CD4-positive, alpha-beta T cell treated with Interleukin-6 at 100 ng/mL for 8 hours (primary cell): ENCODE measurements at places on chromosomes 6 and 20.

DNA sequence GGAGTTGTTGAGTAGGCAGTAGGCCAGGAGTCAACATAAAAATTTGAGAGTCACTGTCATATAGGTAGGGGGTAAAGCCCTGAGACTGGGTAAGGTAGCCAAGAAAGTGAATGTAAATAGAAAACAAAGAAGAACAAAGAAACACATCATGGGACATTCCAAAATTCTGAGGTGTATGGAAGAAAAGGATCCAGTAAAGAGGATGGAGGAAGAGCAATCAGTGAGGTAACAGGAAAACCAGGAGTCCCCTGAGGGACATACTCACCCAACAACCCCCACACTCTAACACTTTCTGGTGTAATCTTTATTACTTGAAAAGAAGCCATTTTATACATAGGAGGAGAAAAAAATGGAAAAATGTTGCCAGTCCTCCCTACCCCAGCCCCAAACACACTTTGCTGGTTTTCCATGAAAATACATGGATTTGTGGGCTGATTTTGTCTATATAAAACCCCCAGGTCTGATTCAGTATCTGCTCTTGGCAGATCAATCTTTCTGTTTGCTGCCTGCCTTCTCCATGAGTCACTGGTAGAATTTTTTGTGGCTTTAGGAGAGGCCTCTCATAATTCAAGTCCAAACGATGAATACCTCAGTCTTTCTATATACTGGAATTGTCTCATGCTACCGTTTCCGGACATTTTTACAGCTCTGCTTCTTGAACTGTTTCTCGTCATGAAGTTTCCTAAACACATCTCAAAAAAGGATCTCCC is 271.4 kb upstream of the MAN1A1 start:
- DNase-seq, result no peak

- DNase-seq, result no peak
Observed at GRCh38 chr20:49496043-49496442, 13.6 kb upstream of the KCNB1 start.

DNA sequence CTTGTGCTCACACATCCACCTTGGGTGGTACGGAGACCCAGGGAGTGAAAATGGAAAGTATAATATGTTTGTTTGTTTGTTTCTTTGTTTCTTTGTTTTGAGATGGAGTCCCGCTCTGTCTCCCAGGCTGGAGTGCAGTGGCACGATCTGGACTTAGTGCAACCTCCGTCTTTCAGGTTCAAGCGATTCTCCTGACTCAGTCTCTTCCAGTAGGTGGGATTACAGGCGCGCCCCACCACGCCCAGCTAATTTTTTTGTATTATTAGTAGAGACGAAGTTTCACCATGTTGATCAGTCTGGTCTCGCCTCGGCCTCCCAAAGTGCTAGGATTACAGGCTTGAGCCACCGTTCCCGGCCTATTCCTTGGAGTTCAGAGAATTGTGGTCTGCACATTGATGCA is 115.4 kb downstream of the TRIM27 start:
- DNase-seq, result no peak

- DNase-seq, result no peak
Observed at GRCh38 chr6:11956781-11957180, 55.3 kb upstream of the HIVEP1 start.

DNA sequence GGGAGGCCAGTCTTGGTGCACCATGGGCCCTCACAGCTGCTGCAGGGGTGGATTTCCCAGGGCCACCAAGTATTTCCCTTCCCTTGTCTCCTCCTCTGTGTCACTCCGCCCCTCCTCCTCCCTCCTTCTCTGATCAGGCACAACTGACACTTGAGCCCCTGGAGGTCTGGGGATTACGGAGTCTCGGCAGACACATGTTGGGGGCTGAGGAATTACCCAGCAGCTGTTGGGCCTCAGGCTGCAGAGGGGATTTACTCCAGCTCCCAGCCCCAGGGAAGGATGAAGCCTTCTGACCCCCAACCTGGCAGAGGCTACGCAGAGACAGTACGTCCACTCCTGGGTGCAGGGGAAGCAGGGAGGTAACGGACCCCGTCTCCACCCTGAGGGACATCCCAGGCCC is 420.5 kb upstream of the SULF2 start:
- no peak for DNase-seq

DNA sequence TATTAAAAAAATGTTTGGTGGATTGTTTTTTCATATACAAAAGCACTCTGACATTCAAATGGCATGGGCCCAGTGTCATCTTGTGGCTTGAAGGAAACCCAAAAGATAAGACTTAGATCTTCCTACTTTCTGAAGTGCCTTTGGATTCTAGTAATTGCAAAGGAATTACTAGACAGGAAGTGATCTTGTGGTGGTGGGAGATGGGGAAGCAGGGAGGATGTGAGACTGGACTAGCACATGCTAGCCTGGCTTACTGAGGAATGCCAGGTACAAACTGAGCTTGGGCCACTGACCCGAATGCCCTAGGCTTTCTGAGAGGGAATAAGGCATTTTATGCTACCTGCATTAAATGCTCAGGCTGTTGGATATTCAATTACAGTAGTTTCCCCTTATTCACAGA is 59.0 kb downstream of the AFG1L start:
- DNase-seq, result no peak

DNA sequence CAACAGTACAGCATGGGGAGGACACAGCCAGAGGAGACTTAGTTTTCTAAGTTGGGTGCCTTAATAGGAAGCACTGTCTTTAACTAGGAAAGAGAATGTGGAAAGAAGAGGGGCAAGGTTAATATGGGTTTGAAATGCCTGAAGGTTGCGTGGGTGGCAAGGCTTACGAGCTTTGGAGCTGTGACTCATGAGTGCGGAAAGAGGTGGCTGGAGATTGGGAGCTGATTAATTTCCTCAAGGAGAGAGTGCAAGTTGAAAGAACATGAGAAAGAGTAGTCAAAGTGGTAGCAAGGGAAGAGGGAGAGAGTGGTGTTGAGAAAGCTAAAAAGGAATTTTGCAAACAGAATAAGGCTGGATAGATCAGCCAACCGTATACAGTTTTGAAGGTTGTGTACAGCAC is 315.1 kb upstream of the PRND start:
- no peak for DNase-seq

GRCh38 chr6:141965016-141965545 is 167.6 kb upstream of the GJE1 start:
- DNase-seq, result no peak

DNA sequence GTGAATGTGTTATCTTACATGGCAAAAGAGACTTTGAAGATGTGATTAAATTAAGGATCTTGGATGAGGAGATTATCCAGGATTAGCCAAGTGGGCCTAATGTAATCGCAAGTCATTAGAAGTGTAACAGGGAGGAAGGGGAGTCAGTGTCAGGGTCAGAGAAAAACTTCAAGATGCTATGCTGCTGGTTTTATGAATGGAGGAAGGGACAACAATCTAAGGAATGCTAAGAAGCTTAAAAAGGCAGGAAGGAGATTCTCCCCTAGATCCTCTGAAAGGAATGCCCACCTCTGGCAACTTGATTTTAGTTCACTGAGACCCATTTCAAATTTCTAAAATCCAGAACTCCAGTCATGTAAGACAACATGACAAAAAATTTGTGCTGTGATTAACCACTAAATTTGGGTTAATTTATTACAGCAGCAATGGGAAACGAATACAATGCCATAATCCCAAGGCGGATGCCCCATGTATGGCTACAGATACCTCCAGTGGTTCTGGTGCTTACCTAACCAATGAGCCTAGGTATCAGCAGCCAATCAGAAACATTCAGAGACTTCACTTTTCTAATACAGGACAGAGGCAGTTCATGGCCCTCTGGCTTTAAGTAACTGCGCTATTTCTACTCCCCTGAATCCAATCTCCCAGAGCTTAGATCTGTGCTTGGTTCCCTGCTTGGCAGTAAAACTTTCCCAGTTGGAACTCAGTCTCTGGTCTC is 3.6 kb upstream of the TAAR8 start:
- no peak for DNase-seq

DNA sequence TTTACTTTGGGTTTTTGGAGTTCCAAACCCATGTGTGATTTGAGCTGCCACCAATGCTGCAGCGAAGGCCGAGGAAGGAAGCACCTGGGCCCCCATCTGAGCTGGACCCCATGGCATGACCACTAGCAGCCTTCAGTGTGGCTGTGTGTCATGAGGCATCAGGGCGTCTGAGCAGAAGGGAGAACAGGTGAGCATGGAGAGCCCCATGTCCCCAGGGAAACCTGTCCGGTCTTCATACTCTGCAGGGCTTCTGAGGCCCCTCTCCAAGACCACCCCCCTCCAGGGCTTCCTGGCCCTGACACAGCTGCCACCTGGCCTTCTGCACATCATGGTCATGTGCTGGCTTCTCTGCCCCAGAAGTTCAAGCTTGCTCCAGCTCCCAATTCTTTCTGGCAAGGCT is 169.1 kb upstream of the CST7 start:
- DNase-seq, result no peak

- no peak for DNase-seq
Observed at GRCh38 chr20:53786071-53786444, 192.4 kb upstream of the ZNF217 start.

DNA sequence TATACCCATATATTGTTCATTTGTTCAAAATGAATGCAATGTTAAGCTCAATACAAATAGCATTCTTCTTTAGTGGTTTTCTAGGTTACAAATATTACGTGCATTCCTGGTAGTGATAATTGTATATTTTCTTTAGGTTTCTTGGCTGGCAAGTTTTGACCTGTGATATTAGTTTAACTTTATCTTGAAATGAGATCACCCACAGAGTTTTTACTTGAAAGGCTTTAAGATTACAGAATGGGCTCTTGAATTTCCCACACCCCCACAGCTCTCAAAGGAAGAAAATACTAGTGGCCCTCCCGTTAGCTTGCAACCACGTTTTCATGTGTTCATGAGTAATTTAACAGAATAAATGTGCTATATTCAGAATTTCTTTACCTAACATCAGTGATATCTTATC is 1315.5 kb upstream of the GJE1 start:
- DNase-seq, result no peak

DNA sequence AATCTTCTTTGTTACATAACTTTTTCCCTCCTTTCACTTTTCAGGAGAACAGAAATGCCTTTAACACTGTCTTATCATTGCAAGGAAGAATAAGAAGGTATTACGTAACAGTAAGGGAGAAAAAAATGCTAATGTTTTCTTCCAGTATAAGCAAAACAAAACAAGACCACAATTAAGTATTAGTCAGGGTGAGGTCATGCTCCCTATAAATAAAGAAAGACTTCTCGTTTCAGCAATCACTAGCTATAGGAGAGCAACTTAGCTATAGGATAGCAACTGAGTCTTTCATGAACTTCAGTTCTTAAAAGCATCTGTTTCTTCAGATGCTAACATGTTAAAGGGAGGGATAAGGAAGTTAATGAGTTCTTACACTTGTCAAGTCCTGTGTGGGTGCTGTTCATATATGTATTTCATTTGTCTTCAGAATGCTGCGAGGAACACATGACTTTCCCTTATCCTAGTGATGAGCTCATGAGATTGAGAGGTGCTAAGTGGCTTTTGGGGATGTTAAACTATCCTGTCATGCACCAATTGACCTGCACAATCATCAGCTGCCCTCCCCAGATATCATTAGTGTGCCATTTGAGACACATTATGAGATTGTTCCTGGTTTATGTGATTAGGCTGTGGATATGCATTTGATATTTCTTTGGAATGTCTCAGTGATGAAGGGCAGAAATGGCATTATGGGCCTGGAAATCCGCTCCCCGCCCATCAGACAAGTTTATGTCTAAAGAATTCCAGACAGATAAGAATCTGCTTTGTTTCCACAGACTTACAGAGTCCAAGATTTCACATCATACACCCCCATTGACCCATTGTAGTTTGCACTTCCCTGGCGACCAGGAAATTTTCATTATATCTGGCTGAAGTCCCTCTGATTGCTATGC is 37.5 kb downstream of the LAMA4 start:
- no peak for DNase-seq

- DNase-seq, result no peak
Observed at GRCh38 chr6:99136488-99136887, 188.7 kb upstream of the FBXL4 start.

- no peak for DNase-seq
Observed at GRCh38 chr6:127198549-127198948, 68.1 kb upstream of the RNF146 start.

GRCh38 chr20:4021906-4022305 is 6.5 kb upstream of the RNF24 start:
- no peak for DNase-seq

DNA sequence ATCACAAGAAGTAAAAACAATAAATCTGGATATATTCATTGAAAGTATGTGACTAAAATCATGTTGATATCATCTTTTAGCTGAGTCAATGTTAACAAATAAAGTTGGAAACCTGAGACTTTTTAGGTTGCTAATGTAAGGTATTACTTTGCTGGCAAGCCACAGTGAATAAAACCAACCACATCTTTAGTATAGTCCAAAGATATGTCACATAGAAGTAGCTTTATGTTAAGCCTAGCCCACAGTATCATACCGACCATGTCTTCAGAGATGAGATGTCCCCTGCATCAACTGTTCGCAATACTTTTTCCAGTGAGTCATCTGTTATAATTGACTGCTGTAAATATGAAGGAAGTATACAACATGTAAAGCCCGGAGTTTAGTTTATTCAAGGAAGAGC is 107.6 kb upstream of the MCHR2 start:
- no peak for DNase-seq

DNA sequence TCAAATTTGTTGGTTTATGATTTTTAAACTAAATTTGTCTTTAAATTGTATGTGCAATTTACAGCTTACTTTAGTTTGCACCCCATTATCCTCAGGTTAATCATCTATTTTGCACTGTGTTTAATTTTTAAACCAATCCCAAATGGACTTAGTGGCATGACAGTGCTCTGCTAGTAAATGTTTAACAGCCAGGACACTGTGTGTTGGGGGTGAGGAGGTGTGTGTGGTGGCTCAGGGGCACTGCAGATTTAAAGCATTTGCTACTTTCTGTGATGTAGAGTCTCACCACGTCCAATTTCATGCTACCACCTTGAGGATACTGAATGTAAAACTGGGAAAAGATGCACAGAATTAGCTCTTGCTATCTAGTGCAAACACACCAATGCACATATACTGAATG is 225.7 kb downstream of the HAO1 start:
- DNase-seq, result no peak

DNA sequence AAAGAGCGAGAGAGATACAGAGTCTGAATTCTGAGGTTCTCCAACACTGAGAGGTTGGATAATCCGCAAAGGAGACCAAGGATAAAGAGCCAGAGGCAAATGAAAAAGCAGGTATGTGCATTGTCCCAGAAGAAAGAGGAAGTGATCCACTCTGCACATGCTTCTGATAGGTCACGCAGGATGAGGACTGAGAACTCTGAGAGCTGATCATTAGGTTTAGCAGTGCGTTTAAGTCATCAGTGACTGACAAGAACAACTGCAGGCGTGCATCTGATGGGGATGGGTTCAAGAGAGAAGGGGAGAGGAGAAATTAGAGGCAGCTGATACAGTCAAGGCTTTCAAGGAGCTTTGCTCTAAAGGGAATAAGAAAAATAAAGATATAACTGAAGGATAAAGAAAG is 301.2 kb upstream of the SGK1 start:
- DNase-seq, result no peak

GRCh38 chr20:62567246-62568044 is 74.9 kb upstream of the SLCO4A1 start:
- DNase-seq, result no peak

DNA sequence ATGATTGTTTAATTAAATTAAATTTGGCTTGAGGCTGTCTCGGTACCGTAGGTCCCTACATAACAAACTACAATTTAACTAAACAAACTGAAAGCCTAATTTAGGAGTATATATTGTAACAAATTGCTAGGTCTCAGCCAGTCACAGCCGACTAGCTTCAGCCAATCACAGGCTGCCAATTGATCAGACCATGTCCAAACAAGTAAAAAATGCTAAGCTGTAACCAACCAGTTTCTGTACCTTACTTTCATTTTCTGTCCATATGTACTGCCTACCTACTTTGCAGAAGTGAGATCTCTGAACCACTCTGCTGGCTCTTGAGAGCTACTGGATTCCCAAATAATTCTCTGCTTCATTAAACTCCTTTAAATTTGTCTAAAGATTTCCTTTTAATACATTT is 648.0 kb upstream of the GJE1 start:
- peak; percentile 10 for DNase-seq
